Activated CD8-positive, alpha-beta memory T cell treated with anti-CD3 and anti-CD28 coated beads, Interleukin-2, amount 50 U/mL, for 4 hours (primary cell): ENCODE measurements at places on chromosomes 5 and 9.

GRCh38 chr9:127835991-127836516, 18.4 kb downstream of the ENG start:
- no peak for DNase-seq

- DNase-seq, result no peak
Measured at GRCh38 chr5:16809010-16809394, 127.1 kb downstream of the MYO10 start.

DNA sequence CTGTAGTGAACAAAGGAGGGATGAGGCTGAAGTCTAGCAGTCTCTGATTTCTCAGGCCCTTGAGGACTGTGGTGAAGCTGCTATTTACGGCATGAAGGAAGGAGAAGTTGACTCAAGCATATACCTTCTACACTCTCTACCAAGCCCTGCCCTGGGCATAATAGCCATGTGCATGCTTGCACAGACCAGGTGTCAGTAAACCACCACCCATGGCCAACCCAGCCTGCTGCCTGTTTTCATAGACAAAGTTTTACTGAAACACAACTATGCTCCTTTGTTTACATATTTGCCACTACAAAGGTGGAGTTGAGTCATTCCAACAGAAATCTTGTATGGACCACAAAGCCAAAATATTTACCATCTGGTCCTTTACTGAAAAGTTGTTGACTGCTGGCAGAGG, 126.9 kb downstream of the PAPPA start:
- no peak for DNase-seq

GRCh38 chr5:127040796-127041520, 10.6 kb upstream of the MARCHF3 start:
- DNase-seq, result no peak

GRCh38 chr5:97167435-97167834, 15.6 kb downstream of the RIOK2 start:
- DNase-seq, result no peak

GRCh38 chr9:69452110-69452782, 127.2 kb downstream of the ENTREP1 start:
- no peak for DNase-seq

- DNase-seq, result no peak
Measured at GRCh38 chr5:15495026-15495425, 5.0 kb upstream of the FBXL7 start.

DNA sequence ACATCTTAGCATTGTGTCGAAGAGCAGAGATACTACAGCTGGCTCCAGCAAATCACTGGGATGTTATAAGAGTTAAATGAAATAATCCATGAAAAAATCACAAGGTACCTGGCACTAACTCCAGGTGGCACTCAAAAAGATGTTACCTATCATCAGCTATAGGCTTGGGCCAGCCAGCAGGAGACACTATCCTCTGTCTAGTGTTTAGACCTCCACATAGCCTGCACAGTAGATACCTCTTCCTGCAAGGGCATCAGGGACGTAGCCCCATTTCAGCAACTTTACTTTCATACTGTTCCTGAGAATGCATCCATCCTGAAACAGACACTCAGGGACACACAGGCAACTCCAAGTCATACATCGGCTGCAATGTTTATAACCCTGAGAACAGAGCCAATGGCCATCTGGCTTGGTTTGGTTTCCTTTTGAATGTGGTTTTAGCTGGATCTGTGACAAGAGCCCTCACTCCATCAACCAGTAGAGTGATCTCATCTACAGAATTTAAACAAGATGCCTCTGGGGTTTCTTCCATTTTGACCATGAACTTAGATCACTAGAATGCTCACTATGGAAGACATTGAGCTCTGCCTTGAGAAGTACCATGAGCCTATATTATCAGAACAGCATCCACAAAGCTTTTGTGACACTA, 69.9 kb downstream of the TLE1 start:
- no peak for DNase-seq
